ENCODE measurements at places on chromosomes 3 and 15. TPM values are rescaled to one million over a fixed set of nuclear protein-coding genes. Genes with fewer than 3 reads are reported as not detected.

DNA sequence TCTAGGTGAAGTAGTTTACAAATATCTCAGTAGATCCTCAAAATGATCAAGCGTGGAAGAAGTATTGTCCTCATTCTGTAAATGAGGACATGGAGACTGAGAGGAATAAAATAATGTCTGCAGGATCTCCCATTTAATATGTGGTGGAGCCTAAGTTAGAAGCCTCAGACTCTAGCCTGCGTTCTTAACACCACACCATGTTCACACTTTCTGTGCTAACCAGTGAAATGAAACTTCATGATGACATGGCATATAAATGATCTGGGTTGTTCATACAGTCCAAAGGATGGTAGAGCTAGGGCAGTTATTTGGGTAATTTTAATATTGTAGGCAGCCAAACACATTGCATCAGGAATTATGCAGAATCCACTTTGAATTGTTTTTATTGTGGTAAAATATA is 25.1 kb upstream of the APH1B start:
- DNase-seq: no peak

DNA sequence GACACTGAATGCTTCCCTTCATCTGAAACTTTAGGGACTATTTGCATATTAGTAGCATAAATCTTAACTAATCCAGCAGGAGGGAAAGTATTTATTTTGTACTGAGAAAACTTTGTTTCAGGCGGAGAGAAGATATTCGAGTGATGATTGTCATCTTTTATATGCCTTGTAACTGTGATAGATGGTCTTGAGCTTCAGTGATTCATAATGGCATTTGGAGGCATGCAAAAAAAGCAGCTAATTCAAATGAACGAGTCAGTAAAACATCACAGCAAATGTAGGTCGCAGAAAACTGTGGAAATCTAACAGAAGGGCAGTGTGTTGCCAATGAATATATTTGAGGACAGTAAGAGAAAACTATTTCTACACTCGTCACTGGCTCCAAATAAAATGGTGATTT is 643.7 kb upstream of the NAALADL2 start:
- DNase-seq: no peak

GRCh38 chr3:69855436-69856162 is 116.3 kb downstream of the MITF start:
- DNase-seq: no peak

Gene ZNF774
- 1.8 TPM for polyA plus RNA-seq

Gene GNAT1
- 0.06 TPM for polyA plus RNA-seq

Data from sigmoid colon (tissue), 7 donors.